ENCODE measurements at places on chromosomes 2 and 18.

- no peak for DNase-seq
Measured at GRCh38 chr2:123035541-123035940, 989.5 kb upstream of the CNTNAP5 start.

DNA sequence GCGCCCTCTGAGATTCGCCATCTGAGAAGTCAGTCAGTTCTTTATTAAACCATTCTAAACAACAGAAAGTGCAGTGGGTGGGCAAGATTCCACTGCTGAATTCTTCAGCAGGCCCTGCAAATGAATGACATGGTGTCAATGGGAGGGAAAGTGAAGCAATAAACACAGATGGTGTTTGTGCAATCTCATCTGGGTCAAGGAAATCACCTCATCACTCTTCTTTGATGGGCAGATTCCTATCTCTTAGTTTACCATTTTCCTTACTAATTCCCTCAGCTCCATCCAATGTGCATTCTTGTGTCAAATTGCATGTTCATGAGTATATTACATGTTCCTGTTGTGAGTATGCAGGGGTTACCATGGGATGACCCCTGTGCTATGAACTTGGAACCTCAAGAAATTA lies 100.7 kb upstream of the CYP1B1 start:
- no peak for DNase-seq

GRCh38 chr2:128444121-128444771 lies 125.6 kb upstream of the HS6ST1 start:
- DNase-seq: no peak

- DNase-seq: no peak
Measured at GRCh38 chr2:234142530-234142929, 92.0 kb downstream of the SPP2 start.

DNA sequence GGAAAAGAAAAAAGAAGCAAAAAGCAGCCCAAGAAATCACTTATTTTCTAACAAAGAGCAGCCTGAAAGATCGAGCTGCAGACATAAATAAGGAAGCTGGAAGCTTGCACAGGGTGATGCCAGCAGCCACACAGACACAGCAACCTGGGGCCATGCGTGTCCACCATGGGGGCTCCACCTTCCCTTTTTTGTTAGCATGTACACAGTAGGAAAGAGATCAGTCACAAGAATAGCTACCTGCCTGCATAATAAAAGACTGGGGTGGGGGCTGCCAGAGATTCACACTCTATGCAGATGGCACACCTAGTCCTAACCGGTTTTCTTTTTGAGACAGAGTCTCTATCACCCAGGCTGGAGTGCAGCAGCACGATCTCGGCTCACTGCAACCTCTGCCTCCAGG lies 2.9 kb upstream of the CNOT11 start:
- DNase-seq: no peak

DNA sequence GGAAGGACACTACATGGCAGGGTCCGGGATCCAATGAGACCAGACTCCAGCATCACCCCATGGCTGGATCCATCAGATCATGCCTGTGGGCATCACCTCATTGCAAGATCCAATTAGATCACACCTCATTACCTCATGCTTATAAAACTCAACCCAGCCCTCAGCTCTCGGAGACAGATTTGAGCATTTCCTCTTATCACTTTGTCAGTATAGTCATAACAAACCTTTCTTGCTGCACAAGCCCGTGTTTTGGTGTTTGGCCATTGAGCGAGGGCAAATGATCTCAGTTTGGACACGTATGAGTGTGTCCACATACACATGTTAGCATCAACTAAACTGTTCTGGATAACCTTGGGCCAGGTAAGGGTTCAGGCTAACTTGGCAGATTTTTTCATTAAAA lies 58.8 kb downstream of the CCDC195 start:
- DNase-seq: no peak

- no peak for DNase-seq
Measured at GRCh38 chr2:213451542-213452239, 167.4 kb downstream of the SPAG16 start.

GRCh38 chr2:151947813-151948165 lies 119.6 kb upstream of the ARL5A start:
- no peak for DNase-seq

GRCh38 chr2:171966235-171966634 lies 33.5 kb upstream of the METAP1D start:
- no peak for DNase-seq

- no peak for DNase-seq
Measured at GRCh38 chr2:3627500-3628100, 30.4 kb upstream of the ALLC start.

DNA sequence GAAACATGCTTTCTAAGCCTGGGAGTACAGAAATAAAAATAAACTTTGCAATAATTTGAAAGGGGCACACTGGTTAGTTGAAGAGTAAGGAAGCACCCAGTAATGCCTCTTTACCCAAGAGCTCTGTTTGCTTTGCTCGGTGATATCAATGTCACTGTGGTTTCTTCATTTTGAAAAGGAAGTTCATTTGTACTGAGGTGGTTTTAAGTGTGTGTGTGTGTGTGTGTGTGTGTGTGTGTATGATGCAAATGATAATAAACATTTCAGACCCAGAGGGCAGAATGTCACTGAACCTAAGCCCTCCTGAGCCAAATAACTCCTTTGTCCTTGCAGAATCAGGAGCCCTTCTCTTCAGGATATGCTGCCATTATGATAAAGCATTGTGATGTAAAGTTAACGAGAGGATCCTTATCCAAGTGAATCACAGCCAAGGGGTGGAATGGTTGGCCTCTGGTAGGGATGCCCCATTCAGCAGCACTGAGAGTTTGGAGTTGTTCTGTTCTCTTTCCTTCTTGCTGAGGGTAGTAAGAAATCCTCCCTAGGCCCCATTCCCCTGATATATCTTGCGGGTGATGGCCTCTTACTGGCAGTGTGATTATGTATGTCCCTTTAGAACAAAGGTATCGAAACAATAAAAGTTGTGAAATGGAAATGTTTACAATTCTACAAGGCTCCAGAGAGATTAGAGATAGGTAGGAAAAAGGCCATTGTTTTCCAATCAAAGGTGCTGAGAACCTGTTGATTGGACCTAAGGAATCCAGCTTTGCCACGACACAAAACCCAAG lies 7.6 kb downstream of the ITGA6 start:
- DNase-seq: no peak

- no peak for DNase-seq
Measured at GRCh38 chr2:103792042-103792441, 1030.2 kb downstream of the TMEM182 start.

GRCh38 chr2:150292807-150293206 lies 194.7 kb downstream of the RND3 start:
- DNase-seq: no peak

Measured in keratinocyte (primary cell).